Activated CD4-positive, alpha-beta T cell treated with anti-CD3 and anti-CD28 coated beads, Interleukin-2, amount 10 ng/mL, durations not matched to agents 24 days and 14 days (primary cell): ENCODE measurements at places on chromosomes 12 and 14. TPM values are rescaled to one million over a fixed set of nuclear protein-coding genes. Genes with fewer than 3 reads are reported as not detected.

DNA sequence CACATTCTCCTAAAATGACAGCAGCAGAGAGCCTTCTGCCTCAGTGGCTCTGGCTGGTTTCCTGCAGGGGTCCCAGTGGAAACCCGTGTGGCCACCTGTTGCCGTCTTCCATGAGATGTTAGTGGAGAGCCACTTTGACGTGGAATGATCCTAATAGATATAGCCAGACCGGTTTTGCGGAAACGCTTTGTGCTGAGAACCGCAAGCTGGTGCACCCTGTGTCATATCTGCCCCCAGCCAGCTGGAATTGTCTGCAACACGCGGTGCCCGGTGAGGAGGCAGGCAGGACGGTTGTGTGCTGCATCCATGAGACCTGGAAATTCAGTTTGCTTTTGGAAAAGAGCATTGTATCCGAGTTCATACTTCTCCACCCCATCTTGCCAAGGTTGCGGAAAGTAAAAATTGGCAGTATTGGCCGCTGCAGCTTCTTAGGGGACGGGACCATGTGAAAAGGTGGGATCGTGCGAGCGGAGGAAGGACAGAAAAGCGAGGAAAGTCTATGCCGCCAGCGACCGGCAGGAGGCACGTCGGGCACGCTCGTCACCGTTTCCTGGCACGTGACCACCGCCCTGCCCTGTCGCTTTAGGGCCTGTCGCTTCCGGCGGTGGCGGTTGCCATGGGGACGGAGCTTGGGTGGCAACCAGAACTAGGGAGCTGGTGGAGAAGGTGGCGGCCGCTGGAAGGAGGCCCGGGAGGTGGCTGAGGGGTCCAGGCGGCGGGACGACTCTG lies at the start of gene CFAP251:
CFAP251 (plus strand) TSS at position 643 of the 729 bp plus-strand sequence. CDS start 2,714 bp downstream, outside the sequence.
- H3K27ac ChIP-seq: peak within 1 kb of the TSS; percentile 92
- peaks cover 16% of the 10 kb centered on the region for H3K4me1 ChIP-seq
- H3K27me3 ChIP-seq: no peaks in the 10 kb centered on the region
- H3K36me3 ChIP-seq: peaks cover 21% of the 10 kb centered on the region
- peak; percentile 99 for DNase-seq

- no peak overlapping the region for H3K4me3 ChIP-seq
- H3K27ac ChIP-seq: no peak overlapping the region
- DNase-seq: no peak
- H3K27me3 ChIP-seq: no peaks in the 10 kb centered on the region
- H3K36me3 ChIP-seq: no peaks in the 10 kb centered on the region
- H3K4me1 ChIP-seq: no peaks in the 10 kb centered on the region
Measured at GRCh38 chr14:29310210-29310609, 543.6 kb downstream of the FOXG1 start.

DNA sequence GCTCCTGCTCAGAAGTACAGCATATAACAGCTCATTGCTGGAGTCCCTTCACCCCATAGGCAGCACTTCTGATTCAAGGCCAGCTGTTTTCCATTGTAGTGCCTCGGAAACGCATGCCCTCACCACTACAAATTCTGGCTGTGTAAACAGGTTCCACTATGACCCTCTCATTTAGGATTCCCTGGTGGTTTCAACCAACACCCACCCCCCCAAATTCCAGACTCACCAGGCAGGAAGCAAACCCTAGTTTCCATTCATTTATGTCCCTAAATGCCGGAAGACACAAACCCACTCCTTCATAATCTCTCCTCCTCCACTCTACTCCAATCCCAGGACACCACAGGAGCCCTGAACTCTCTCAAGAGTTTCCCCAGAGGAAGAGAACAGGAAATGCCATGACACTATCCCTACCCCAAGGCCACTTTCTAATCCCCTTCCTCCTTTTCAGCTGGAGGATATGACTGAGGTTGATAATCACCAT lies 75.9 kb upstream of the TMPO start:
- H3K27ac ChIP-seq: no peak overlapping the region
- DNase-seq: no peak
- H3K4me3 ChIP-seq: no peak overlapping the region
- H3K36me3 ChIP-seq: no peaks in the 10 kb centered on the region
- H3K4me1 ChIP-seq: peaks cover 7% of the 10 kb centered on the region

DNA sequence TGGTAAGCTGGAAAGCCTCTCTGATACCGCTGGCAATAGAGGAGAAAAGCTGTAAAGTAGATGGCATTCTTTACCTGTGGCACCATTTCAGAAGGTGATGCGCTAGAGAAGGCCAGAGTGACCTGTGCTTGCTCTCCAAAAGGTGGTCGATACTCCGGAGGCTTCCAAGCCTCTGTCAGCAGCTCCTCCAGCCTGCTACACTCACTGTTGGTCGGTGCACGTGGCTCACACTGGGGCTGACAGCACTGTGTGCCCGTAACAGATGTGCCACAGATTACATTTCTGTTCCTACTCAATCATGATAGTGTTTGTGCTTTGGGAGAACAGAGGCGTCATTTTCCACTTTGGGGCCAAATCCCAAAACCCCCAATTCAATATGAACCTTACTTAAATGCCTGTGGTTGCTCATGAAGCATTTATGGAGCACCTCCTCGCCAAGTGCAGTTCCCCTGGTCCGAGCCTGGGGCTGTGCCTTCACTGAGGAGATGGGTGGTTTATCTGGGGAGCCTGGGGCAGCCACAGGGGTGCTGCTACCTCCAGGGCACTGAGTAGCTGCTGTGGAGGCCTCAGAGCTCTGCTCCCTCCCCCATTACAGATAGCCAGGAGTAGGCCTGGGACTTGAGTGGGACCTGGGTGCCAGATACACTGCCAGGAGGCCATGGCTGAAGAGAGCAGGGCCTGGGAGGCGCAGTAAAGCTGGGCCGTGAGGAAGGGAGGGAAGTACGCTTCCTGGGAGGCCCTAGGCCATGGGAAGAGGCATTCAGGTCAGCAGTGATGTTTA lies 26.8 kb downstream of the CCNK start:
- H3K27ac ChIP-seq: no peak overlapping the region
- DNase-seq: no peak
- no peak overlapping the region for H3K4me3 ChIP-seq
- no peaks in the 10 kb centered on the region for H3K27me3 ChIP-seq
- H3K36me3 ChIP-seq: peaks cover 55% of the 10 kb centered on the region

- no peak overlapping the region for H3K4me3 ChIP-seq
- H3K4me1 ChIP-seq: peaks cover 19% of the 10 kb centered on the region
- H3K27ac ChIP-seq: peak overlapping the region; percentile 51
- H3K36me3 ChIP-seq: no peaks in the 10 kb centered on the region
- no peaks in the 10 kb centered on the region for H3K27me3 ChIP-seq
Measured at GRCh38 chr12:14970473-14970872, 2.4 kb upstream of the PDE6H start.

- peaks cover 7% of the 10 kb centered on the region for H3K27me3 ChIP-seq
- peaks cover 1% of the 10 kb centered on the region for H3K36me3 ChIP-seq
- H3K27ac ChIP-seq: no peak overlapping the region
- H3K4me1 ChIP-seq: peaks cover 18% of the 10 kb centered on the region
- DNase-seq: peak; percentile 73
Measured at GRCh38 chr12:57888409-57889157, 42.1 kb upstream of the CTDSP2 start.

- no peaks in the 10 kb centered on the region for H3K27me3 ChIP-seq
- no peak for DNase-seq
- H3K36me3 ChIP-seq: no peaks in the 10 kb centered on the region
- no peak overlapping the region for H3K4me3 ChIP-seq
Measured at GRCh38 chr12:87428701-87429277, 600.4 kb downstream of the C12orf50 start.

The HOXC5 gene
- total RNA-seq: not detected in 2 replicates

The TAS2R43 gene
- 1.2 and 1.3 TPM in 2 replicates for total RNA-seq

The BHLHE41 gene
- total RNA-seq: not detected in 2 replicates

The FAM186B gene
- total RNA-seq: 0.16 and 0.33 TPM in 2 replicates
